ENCODE measurements at places on chromosomes 7 and 10.

GRCh38 chr7:38307640-38308039, 34.2 kb upstream of the TARP start:
- no peak for DNase-seq

DNA sequence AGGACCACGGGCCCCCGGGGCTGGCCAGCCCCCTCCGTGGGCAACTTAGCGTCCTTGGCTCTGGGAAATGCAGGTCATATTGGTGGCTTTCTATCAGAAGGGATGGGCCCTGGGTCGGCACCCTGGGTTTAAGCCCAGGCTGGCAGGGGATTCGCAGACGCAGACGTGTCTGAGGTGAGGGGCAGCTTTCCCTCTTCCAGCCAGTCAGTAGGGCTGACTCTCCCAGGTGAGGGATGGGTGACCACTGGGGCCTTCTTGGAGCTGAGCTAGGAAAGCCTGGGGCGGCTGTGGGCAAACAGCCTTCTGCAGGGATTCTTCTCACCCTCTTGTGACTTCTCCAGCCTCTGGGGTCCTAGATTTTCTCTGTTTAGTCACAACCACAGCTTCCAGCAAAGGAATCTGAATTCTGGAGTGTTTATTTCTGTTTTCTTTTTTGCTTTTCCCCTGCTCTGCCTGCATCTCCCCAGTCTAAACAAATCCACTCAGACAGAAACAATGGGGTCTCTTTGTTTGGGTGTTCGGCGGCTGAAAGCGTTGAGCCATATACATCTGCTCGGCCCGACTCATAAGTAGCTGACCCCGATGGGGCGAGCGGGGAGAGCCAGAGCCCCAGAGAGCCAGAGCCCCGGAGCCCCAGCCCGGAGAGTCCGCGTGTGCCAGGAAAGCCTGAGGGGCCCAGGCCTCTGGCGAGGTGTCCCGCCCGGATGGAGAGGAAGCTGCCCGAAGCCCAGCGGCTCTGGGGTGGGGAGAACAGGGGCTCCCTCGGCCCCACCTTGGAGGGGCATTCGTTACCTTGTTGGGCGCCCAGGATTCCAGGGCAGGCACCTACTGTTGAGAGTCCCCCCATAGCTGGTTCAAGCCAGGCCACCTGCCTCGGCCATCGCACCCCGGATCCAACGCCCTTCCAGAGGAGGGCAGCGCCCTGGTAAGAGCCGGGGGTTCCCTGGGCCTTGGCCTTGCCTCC, 2.0 kb downstream of the MNX1 start:
- no peak for DNase-seq

- no peak for DNase-seq
These were observed 771.6 kb upstream of the COBL start for GRCh38 chr7:52088008-52088901.

- DNase-seq, result no peak
These were observed 364.2 kb downstream of the SUGCT start for GRCh38 chr7:40498924-40499510.

DNA sequence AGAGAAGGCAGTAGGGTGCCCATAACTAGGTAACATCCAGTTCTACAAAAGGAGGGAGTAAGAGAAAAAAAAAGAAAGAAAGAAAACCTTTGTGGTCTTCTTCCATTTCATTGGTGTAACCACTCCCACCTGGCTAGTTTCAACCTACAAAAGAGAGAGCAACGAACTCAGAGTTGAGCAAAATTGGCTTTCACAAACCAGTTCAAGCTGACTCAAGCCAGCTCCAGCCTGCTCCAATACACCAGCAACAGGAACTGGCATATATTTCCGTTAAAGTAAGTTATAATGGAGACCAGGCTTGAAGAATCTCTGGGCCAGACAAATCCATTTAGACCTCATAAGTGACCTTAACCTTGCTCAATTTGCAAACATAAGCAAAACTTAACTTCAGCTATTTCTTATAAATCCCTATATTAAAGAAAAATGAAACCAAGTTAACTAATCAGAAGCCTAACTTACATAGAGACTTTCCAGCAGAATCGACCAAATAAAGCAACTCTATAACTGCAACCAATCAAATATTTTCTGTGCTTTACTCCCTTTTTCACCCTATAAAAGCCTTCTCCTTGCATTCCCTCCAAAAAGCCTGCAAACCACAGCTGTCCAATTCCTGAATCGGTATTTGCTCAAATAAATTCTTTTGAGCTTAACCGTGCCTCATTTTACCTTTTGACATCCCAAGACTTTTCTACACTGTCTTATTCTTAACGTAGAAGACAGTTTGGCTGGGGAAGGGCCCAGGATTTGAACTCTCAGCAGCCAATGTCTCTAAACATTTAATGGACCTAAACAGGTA, 10.1 kb downstream of the ANKRD22 start:
- DNase-seq, result no peak

- DNase-seq, result no peak
These were observed 296.6 kb downstream of the PLXNA4 start for GRCh38 chr7:132279718-132280117.

GRCh38 chr7:898460-898854, 22.1 kb downstream of the GET4 start:
- no peak for DNase-seq

Measured in left ventricle myocardium inferior (tissue), 1 donor.